ENCODE measurements at places on chromosomes 13 and 19.

DNA sequence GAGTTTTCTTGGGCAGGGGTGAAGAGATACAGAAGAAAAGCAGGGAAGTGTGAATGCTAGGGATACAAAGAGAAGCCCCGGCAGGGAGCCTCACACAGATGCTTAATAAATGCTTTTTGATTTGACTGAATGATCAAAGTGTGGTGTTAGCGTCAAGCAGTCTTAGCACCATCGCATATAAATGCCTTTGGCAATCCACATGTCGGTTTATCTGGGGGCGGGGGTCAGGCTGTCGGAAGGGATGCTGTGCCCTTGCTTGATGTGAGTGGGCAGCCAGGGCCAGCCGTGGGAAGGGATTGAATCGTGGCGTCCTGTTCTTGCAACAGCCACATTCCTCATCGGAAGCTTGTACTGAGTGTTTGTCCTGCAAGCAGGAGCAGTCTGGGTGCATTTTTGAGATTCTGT, 173.1 kb downstream of the LACC1 start:
- DNase-seq, result no peak

DNA sequence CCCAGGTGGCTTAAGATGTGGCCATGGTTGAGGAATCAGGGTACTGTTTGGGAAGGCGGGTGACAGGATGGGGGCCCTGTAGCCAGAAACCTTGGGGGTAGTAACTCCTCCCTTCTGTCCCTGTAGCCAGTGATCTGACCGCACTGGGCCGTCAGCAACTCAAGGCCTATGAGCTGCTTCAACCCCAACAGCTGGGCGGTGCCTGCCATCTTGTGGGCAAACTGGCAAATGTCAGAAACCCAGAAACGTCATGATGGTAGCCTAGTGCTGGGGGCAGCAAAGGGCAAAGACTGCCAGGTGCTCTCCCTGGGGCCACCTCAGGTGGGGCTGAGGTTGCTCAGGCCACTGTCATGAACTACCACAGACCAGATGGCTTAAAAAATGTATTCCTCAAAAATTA, 3.5 kb downstream of the COPE start:
- peak; percentile 34 for DNase-seq

- DNase-seq, result no peak
These were observed 15.3 kb downstream of the RFXAP start for GRCh38 chr13:36834299-36834698.

DNA sequence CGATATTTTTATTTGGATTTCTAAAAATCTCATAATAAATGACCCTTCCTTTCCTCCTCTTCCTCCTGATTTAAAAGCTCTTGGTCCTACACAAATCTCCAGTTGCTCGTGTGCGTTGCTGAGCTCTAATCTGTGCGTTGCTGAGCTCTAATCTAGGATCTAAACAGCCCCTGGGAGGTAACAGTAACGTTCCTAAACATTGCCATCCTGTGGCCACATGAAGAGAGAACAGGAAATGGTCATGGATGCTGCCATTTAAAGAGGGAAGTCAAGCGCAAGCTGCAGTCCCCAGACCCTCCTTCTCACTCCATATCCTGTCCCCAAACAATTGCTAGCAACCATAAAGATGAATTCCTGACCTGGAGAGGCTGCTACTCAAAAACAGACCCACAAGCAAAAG, 170.8 kb downstream of the NUFIP1 start:
- DNase-seq, result no peak

DNA sequence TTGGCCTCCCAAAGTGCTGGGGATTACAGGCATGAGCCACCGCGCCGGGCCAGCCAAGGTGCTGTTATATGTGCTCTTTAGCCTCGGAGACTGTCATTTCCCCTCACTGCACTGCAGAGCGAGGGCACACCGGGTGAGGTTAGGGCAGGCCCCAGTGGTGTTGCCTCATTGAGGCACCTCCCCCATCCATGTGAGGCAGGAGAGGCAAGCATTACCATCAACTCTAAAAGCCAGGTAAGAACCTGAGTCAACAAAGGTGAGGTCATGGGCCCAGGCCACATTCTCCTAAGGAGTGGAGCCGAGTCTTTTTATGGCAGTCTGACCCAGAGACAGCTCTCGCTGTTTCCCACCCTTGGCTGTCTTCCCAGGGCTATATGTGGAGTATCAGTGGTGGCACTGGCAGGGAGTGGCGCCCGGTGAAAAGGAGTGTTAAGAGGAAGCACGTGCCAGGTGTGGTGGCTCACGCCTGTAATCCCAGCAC, 10.9 kb downstream of the B3GNT8 start:
- DNase-seq, result no peak

DNA sequence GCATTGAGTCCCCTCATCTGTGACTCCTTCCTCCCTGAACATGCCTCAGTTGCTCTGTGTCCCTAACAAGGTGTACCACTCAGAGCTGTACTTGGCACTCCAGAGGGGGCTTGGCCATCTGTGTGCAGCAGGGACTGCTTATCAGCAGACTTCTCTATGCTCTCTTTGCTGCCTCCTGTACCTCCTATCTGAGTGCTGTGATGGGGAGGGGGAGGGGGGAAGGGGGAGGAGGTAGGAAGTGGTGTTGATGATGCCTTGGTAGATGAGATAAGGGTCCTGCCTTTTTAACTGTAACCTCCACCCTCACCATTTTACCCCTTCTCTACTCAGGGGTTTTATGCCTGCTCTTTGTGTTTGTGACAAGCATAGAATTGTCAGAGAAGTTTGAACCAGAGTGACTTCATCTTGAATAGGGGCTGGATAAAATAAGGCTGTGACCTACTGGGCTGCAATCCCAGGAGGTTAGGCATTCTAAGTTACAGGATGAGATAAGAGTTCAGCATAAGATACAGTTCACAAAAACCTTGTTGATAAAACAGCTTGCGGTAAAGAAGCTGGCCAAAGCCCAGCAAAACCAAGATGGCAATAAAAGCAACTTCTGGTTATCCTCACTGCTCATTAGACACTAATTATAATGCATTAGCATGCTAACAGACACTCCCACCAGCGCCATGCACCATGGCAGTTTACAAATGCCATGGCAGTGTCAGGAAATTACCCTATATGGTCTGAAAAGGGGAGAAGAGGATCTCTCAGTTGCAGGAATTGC, 13.2 kb downstream of the PCDH8 start:
- no peak for DNase-seq

- peak; percentile 12 for DNase-seq
These were observed 3.4 kb upstream of the ZNF333 start for GRCh38 chr19:14686411-14686810.

DNA sequence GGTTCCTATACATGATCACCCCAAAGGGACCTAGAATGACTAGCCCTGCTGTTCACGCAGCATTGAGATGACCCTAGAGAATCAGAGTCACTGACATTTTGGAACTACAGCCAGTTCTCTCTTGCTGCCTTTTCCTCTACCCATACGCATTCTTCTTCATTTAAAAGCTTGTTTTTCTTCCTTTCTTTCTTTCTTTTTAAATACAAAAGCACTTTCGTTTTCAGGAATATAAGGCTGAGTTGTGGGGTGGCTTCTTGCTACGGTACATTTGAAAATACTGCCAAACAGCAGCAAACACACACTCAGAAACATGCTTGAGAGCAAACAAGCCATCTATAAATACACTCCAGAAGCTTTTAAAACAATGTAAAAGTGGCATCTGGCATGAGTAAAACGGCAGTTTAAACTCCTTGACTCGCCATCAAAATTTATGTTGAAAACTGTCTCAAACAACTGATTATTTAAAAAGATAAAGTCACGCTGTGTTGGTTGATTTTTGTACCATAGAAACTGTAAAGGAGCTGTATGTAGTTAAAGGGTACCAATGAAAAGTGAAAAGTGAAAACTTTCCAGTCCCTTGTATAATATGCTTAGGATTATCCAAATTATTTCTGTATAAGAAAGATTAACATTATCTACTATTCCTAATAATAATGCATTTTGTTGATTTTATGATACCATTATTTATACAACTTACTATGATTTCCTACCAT, 95.6 kb downstream of the PCDH9 start:
- DNase-seq, result no peak

- no peak for DNase-seq
These were observed 3.3 kb downstream of the MRPL4 start for GRCh38 chr19:10255358-10255757.

- DNase-seq, result no peak
These were observed 16.8 kb upstream of the ADGRE2 start for GRCh38 chr19:14795078-14795721.

Data from stimulated activated CD4-positive, alpha-beta T cell treated with anti-CD3 and anti-CD28 coated beads, Interleukin-4, amount 100 ng/mL, for 48 hours (primary cell).